ENCODE measurements at places on chromosomes 7 and 10.
A peak's percentile ranks its signal among the peaks of the same experiment; 100 is the strongest.

GRCh38 chr10:102675011-102675665, 30.9 kb downstream of the TRIM8 start:
- peak; percentile 46 for DNase-seq

GRCh38 chr10:18689498-18689897, 30.3 kb downstream of the ARL5B start:
- DNase-seq = no peak

GRCh38 chr7:80129785-80130184, 4.8 kb upstream of the GNAI1 start:
- no peak for DNase-seq

DNA sequence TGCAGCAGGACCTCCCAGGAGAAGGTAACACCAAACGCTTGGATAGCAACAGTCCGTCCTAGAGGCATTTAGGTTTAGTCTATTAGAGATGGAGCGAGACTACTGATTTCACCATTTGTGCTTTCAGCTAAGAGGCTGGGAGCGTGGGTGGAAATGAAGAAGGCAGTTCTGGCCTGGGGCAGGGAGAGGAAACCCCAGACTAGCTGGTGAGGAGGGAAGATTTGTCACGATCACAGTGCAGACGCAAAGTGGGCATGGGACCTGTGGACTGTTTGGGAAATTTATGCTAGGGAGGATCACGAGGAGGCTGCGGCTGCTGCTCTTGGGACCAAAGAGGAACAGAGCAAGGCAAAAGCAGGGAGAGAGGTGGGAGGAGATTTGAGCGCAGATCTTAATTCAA, 130.4 kb upstream of the AOAH start:
- DNase-seq = no peak

DNA sequence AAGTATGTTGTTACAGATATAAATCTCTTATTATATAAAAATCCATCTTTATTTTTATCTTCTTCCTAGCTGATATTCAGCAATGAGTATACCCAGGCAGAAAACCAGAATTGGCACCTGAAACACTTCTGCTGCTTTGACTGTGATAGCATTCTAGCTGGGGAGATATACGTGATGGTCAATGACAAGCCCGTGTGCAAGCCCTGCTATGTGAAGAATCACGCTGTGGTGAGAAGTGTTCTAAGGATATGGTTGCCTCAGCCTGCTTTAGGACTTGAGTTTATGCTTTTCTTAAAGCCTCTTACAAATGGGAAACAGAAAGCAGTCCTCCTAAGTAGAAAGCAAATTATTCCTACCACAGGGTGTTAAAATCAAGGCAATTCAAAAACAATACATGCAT, 41.9 kb downstream of the TES start:
- DNase-seq = no peak

DNA sequence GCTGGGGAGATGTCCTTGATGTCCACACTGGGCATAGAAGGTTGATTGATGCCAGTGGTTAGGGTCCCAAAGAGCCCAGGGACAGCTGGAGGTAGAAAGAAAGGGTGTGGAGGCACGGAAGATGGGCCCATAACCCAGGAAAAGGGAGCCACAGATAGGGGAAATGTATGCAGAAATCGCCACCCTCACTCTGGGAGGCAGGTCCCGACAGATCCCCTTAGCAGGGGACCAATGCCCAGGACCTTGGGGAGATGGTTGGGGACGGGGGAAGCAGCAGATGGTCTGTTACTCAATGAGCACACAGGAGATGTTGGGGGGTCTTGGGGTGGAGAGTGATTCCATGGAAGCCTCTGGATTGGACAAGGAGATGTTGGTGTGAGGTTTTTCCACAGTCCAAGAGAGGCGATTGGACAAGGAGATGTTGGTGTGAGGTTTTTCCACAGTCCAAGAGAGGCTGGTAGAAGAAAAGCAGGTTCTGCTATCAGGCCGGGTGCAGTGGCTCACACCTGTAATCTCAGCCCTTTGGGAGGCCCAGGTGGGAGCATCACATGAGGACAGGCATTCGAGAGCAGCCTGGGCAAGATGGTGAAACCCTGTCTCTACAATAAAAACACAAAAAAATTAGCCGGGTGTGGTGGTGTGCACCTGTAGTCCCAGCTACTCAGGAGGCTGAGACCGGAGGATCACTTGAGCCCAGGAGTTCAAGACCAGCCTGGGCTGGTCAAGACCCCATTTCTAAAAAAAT, 7.0 kb upstream of the PPP1R35 start:
- no peak for DNase-seq

- DNase-seq = no peak
Observed at GRCh38 chr10:120514035-120514620, 57.1 kb downstream of the PLPP4 start.

DNA sequence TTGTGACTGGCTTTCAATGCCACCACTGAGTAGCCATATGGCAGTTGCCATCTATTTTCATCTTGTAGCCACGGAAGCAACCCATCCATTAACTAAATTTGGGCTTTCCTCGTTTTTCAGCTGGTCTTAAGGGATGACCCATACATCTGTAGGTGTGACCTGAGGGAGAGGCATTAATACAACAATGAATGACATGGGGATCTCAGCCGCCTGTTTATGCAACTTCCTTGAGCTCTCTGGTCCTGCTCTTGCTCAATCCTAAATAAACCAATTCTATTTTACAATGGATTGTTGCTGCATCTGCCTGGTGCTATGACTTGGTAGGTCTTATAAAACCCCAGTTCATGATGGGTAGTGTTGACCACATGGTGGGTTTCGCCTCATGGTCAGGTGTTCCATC, 21.9 kb upstream of the ADAM22 start:
- no peak for DNase-seq

- DNase-seq = no peak
Observed at GRCh38 chr10:97335188-97335619, 675 bp upstream of the FRAT2 start.

GRCh38 chr7:131027287-131027773, 293.3 kb upstream of the KLF14 start:
- DNase-seq = no peak

GRCh38 chr10:103742824-103743223, 112.6 kb downstream of the SH3PXD2A start:
- no peak for DNase-seq

DNA sequence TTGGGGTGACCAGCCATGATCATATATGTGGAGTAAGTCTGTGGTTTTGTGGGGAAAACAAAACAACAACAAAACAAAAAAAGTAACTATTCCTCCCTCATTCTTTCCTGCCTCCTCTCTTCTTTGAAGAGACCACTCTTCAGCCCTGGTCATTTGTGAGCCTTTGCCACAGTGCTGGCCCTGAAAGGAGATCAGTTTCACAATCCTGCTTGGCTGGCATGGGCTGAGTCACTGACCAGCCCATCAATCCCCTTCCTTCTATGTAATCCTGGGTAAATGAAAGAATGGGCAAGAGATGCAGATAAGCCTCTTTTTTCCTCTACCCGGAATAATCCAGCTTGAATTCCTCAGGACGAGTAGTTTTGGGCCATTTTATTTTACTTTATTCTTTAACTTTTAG, 13.6 kb downstream of the CSTF2T start:
- no peak for DNase-seq

- DNase-seq = no peak
Observed at GRCh38 chr7:103063895-103064294, 10.7 kb downstream of the FBXL13 start.

- no peak for DNase-seq
Observed at GRCh38 chr7:132254455-132254854, 321.8 kb downstream of the PLXNA4 start.

GRCh38 chr10:71290331-71290730, 28.7 kb upstream of the SLC29A3 start:
- DNase-seq = no peak

- DNase-seq = no peak
Observed at GRCh38 chr7:155392726-155393570, 65.0 kb upstream of the EN2 start.

- no peak for DNase-seq
Observed at GRCh38 chr7:131194070-131194865, 133.4 kb upstream of the MKLN1 start.

- no peak for DNase-seq
Observed at GRCh38 chr10:8338177-8338766, 283.8 kb downstream of the GATA3 start.

DNA sequence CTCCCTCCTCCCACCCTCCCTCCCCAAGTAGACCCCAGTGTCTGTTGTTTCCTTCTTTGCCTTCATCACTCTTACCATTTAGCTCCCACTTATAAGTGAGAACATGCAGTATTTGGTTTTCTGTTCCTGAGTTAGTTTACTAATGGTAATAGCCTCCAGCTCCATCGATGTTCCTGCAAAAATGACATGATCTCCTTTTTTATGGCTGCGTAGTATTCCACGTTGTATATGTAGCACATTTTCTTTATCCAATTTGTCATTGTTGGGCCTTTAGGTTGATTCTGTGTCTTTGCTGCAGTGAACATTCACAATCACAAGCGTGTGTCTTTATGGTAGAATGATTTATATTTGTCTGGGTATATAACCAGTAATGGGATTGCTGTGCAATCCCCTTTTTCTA, 51.8 kb upstream of the ARHGAP12 start:
- DNase-seq = no peak

GRCh38 chr7:34143402-34143801, 238.1 kb downstream of the BMPER start:
- DNase-seq = no peak

DNA sequence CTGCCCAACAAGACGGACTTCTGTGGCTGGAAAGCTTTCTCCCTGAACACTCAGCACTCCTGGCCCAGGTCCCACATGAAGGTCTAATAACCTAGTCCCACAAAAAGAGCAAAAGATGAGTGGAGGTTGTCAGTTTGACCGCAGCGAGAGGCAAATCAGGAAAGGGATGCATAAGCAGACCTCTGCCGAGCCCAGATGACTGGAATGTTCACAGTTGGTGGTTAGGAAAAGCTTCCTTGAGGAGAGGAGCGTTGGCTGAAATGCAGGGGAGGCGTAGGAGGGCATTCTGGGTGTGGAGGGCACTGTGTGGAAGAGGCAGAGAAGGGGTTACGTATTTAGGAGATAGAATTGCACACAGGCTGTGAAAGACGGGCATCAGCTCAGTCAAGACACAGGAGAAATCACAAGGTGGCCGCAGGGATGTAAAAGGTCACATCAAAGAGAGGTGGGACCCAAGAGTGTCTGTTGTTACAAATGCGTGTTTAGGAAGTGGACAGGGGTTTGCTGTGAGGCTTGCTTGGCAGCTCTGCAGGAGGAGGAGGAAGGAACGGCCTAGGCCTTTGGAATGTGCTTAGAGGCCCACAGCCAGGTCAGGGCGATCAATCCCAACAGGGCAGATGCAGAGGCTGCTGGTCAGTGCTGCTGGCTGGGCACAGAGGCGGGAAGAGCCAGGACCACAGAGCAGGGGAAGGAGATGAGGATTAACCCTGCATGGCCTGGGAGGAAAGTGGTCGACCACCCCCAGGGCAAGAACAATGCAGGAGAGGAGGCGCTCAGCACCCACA, 133.5 kb downstream of the VIPR2 start:
- DNase-seq = no peak
